Effector memory CD4-positive, alpha-beta T cell (primary cell): ENCODE measurements at places on chromosomes 3 and 15.

DNA sequence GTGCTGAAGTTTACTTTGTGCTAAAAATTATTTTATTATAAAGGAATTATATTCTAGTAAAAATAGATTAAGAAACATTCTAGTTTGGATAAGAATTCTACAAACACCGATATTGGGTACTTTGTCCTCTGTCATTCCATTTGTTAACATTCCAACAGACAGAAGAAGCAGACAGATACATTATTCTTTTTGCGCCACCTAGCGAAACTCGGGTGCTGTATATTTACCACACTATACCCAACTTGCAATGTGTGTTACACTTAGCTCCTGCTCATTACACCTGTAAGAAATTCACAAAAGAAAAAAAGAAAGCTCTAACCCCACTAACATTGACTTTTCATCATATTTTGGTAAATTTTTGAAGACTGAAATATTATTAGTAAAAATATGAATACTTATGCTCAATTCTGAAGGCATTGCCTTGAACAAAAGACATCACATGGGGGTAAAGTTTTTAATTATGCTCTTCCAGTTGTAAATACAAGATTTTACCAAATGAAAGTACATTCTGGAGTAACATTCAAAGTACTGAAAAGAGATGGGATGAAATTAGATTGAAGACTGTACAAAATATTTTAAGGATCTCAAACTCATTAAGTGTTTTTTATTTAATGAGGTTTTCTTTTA, 136.5 kb upstream of the MLF1 start:
- no peak for DNase-seq
- H3K4me3 ChIP-seq, result no peak overlapping the region
- no peaks in the 10 kb centered on the region for H3K36me3 ChIP-seq
- no peaks in the 10 kb centered on the region for H3K27me3 ChIP-seq
- no peaks in the 10 kb centered on the region for H3K4me1 ChIP-seq

DNA sequence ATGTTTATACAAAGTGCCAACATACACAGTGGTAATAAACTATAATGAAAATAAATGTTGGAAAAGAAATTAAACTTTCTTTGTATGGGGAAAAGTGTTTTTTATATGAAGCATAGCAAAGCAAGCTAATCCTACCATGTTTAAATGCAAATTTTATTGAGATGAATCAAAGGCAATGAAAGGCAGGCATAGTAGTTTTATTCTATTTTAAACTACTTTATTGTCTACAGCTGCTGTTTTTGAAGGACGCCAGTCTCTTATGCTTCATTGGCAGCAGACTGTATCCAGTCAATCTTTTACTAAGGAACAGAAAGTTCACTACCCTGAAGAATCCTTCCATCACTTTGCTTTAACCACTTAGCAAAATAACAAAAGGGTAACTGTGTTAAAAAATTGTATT, 761.0 kb downstream of the ROBO2 start:
- no peak overlapping the region for H3K4me3 ChIP-seq
- H3K4me1 ChIP-seq, result no peaks in the 10 kb centered on the region
- no peak overlapping the region for H3K27ac ChIP-seq
- H3K27me3 ChIP-seq, result no peaks in the 10 kb centered on the region

GRCh38 chr3:138072796-138073195, 42.6 kb downstream of the DZIP1L start:
- H3K4me1 ChIP-seq, result no peaks in the 10 kb centered on the region
- H3K27me3 ChIP-seq, result no peaks in the 10 kb centered on the region
- no peaks in the 10 kb centered on the region for H3K36me3 ChIP-seq
- no peak overlapping the region for H3K4me3 ChIP-seq
- no peak for DNase-seq

DNA sequence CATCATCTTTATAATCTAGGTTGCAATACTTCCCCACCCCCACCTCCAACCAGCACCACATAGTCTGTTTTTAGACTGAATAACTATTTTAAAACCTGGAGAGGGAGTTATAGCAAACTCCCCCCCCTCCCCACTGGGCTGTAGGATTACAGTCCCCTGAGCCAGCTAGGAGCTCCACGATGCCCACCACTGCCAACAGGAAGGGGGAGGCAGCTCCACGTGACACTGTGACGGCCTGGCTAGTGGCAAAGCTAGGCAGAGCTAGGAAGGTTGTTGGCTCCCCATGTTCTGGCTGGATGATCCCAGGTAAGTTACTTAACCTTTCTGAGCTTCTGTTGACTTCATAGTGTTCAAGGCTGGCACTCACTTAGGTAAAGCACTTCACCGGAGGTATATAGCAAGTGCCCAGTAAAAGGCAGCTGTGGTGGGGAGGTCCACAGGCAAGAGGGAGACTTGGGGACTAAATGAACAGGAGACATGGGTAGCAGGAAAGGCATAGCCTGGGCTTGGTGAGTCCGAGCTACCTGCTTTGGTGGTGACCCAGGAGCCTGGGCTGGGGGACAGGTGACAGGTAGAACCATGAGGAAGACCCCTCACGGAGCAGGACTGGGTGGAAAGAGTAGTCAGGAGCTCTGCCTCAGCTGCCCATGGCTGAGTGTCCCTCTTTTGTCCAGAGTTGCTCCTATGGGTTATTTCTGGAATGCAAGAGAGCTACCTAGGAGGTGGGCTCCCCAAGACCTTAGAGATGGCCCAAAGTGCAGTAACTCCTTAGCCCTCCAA, 4.0 kb upstream of the TBC1D21 start:
- no peak for DNase-seq
- H3K27me3 ChIP-seq, result peaks cover 3% of the 10 kb centered on the region
- no peak overlapping the region for H3K27ac ChIP-seq
- H3K36me3 ChIP-seq, result no peaks in the 10 kb centered on the region

GRCh38 chr15:32870240-32871033, 152.6 kb downstream of the GREM1 start:
- H3K4me1 ChIP-seq, result no peaks in the 10 kb centered on the region
- no peak overlapping the region for H3K27ac ChIP-seq
- H3K27me3 ChIP-seq, result no peaks in the 10 kb centered on the region
- no peak for DNase-seq

- no peaks in the 10 kb centered on the region for H3K4me1 ChIP-seq
- H3K4me3 ChIP-seq, result no peak overlapping the region
- no peaks in the 10 kb centered on the region for H3K27me3 ChIP-seq
- no peak for DNase-seq
- no peaks in the 10 kb centered on the region for H3K36me3 ChIP-seq
- no peak overlapping the region for H3K27ac ChIP-seq
Measured at GRCh38 chr15:19973718-19974117, 567.9 kb downstream of the GOLGA6L6 start.

DNA sequence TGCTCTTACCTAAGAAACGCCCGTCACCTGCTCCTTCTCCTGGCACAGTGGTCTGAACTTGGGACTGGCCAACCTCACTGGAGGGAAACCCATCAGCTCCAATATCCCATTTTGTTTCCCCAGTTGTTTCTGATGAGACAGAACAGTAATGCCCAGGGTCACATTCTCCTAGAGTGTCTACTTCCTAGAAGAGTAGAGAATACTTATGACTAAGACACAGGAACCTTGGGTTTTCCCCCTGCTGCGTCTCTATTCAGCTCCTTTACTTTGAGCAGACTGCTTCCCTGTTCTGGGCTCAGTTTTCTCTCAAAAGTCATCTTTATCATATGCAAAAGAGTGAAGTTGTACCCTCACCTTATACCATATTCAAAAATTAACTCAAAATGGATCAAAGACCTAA, 79.4 kb downstream of the POLR2M start:
- H3K4me3 ChIP-seq, result no peak overlapping the region
- H3K36me3 ChIP-seq, result no peaks in the 10 kb centered on the region
- H3K4me1 ChIP-seq, result no peaks in the 10 kb centered on the region
- DNase-seq, result no peak
- H3K27ac ChIP-seq, result no peak overlapping the region
- H3K27me3 ChIP-seq, result no peaks in the 10 kb centered on the region

- no peak for DNase-seq
- H3K4me3 ChIP-seq, result peak overlapping the region; percentile 10
- no peaks in the 10 kb centered on the region for H3K27me3 ChIP-seq
- H3K27ac ChIP-seq, result peak overlapping the region; percentile 44
- no peaks in the 10 kb centered on the region for H3K36me3 ChIP-seq
Measured at GRCh38 chr15:23566071-23566554, 639 bp downstream of the MKRN3 start.

- no peak overlapping the region for H3K4me3 ChIP-seq
- no peaks in the 10 kb centered on the region for H3K36me3 ChIP-seq
- no peak overlapping the region for H3K27ac ChIP-seq
- DNase-seq, result no peak
- no peaks in the 10 kb centered on the region for H3K27me3 ChIP-seq
Measured at GRCh38 chr3:65893631-65894030, 145.1 kb downstream of the MAGI1 start.

GRCh38 chr3:17302774-17303173, 418.0 kb downstream of the PLCL2 start:
- H3K36me3 ChIP-seq, result peaks cover 3% of the 10 kb centered on the region
- no peak for DNase-seq
- H3K27me3 ChIP-seq, result no peaks in the 10 kb centered on the region
- no peaks in the 10 kb centered on the region for H3K4me1 ChIP-seq
- no peak overlapping the region for H3K4me3 ChIP-seq
- H3K27ac ChIP-seq, result no peak overlapping the region

DNA sequence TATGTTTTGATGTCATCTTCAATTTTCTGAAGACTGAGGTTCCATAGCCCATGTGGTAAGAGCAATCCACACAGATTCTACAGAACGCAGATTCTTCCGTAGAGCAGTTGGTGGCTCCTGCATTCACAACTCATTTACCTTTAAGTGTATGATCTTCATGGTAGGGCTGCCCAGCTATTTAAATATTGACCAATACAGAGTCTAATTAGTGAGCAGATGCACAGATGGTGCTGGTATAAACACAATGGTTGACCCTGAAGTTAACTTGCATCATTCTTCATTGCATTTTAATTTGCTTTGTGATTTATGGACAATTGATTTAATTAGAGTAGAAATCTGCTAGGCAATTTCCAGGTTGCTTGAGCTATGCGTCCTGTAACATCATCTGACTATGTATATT, 269.2 kb downstream of the SQOR start:
- no peak overlapping the region for H3K27ac ChIP-seq
- no peaks in the 10 kb centered on the region for H3K4me1 ChIP-seq
- H3K36me3 ChIP-seq, result no peaks in the 10 kb centered on the region
- no peak for DNase-seq

DNA sequence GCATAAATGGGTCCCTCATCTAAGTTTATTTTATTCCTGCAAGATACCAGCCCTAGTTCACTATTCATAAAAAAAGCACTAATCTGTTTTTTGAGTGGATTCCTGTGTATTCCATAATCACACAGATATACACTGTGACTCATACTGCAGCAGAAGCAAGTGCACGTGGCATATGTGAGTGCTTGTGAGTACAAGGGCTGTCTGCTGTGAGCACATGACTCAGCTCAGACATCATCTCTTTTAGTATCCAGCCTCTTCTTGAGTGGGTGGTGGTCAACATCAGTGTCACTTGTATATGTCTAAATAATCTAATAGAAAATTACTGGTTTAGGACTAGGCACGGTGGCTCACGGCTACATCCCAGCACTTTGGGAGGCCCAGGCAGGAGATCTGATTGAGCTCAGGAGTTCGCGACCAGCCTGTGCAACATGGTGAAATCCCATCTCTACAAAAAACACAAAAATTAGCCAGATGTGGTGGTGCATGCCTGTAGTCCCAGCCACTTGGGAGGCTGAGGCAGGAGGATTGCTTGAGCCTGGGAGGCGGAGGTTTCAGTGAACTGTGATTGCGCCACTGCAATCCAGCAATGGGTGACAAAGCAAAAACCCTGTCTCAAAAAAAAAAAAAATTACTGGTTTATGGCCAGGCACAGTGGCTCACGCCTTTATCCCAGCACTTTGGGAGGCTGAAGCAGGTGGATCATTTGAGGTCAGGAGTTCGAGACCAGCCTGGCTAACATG, 49.8 kb downstream of the NIPA2 start:
- DNase-seq, result no peak
- no peaks in the 10 kb centered on the region for H3K4me1 ChIP-seq
- no peaks in the 10 kb centered on the region for H3K27me3 ChIP-seq
- H3K27ac ChIP-seq, result no peak overlapping the region

DNA sequence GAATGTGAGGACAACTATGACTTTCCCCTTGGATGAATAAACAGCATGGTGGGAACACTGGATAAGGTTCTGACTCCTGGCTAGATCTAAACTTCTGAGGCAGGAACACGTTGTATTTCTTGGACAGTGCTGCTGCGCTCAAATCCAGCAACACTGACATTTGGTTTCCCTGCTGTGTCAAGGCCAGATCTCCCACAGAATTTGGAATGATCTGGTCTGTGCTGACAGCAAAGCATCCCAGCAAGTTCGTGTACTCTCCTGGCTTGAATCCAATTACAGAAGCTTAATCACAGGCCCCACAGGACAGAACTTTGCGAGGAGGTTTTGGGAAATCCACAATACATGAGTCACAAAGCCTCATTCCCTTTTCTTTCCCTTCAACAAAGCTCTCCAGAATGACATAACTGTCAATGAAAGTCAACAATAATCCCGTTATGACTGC, 92.5 kb downstream of the ADAMTS9 start:
- DNase-seq, result no peak
- no peaks in the 10 kb centered on the region for H3K36me3 ChIP-seq
- H3K4me1 ChIP-seq, result no peaks in the 10 kb centered on the region
- H3K27me3 ChIP-seq, result no peaks in the 10 kb centered on the region

DNA sequence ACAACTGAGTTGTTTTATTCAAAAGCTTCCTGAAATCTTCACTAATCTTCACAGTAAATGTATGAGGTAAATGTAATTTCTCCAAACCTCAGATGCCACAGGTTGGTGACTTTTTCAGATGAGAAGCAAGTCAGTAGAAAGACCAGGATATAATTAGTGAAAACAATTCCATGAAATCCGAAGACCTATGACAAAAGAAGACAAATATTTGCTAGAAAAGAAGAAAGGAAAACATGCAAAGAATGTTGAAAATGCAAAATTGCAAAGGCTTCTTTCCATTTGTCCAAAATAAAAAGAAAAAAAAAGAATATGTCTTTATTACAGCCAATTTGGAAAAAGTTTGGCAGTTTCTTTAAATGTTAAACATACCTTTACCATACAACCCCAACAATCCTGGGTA, 88.3 kb upstream of the MYRIP start:
- H3K27me3 ChIP-seq, result no peaks in the 10 kb centered on the region
- H3K36me3 ChIP-seq, result no peaks in the 10 kb centered on the region
- H3K27ac ChIP-seq, result no peak overlapping the region
- H3K4me3 ChIP-seq, result no peak overlapping the region

DNA sequence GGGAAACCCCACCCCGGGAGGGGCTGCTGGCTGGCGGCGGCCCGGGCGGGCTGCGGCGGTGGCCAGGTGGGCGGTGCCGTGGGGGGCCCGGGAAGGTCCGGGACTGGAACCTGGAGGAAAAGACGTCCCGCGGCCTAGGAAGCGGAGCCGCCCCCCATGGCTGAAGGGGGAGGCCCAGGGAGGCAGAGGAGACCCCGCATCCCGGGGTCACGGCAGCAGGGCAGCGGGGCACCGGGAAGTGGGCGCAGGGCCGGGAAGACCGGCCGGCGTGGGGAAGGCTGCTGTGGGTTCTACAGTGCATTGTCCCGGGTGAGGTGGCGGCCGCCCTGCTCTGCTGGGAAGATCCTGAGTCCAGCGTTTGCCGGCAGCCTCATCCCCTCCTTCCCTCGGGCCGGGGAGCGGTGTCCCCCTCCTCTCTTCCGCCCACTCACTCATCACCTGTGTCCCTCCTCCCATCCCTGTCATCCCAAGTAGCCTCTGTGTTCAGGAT, 525 bp upstream of the FSTL1 start:
- DNase-seq, result no peak
- H3K4me1 ChIP-seq, result no peaks in the 10 kb centered on the region
- no peaks in the 10 kb centered on the region for H3K36me3 ChIP-seq
- peak overlapping the region; percentile 44 for H3K4me3 ChIP-seq

- H3K4me1 ChIP-seq, result no peaks in the 10 kb centered on the region
- no peaks in the 10 kb centered on the region for H3K27me3 ChIP-seq
- H3K27ac ChIP-seq, result no peak overlapping the region
- no peak for DNase-seq
- no peak overlapping the region for H3K4me3 ChIP-seq
- H3K36me3 ChIP-seq, result no peaks in the 10 kb centered on the region
Measured at GRCh38 chr3:170634663-170635384, 48.9 kb upstream of the SLC7A14 start.
